ENCODE measurements at places on chromosomes 5 and 9.

DNA sequence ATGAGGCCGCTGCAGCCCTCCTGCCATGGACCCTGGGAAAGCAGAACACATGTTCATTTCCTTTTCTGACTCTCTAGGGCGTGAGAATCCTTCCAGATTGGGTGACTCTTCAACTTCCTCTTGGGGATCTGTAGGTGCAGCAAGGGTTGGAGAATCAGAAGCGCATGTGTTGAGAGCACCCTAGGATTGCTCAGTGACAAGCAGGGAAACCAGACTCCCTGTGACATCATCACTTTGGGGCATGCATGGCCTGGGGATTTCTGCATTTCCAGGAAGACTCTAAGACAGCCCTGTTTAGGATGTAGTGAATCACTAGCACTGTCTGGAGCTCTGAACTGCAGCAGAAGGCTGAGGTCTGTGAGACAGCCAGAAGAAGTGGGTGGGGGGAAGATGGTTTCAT lies 15.1 kb upstream of the LCP2 start:
- no peak for DNase-seq

- no peak for DNase-seq
These were observed 255.8 kb downstream of the ROR2 start for GRCh38 chr9:91694081-91694870.

- no peak for DNase-seq
These were observed 8.5 kb downstream of the CDH12 start for GRCh38 chr5:22844636-22845035.

DNA sequence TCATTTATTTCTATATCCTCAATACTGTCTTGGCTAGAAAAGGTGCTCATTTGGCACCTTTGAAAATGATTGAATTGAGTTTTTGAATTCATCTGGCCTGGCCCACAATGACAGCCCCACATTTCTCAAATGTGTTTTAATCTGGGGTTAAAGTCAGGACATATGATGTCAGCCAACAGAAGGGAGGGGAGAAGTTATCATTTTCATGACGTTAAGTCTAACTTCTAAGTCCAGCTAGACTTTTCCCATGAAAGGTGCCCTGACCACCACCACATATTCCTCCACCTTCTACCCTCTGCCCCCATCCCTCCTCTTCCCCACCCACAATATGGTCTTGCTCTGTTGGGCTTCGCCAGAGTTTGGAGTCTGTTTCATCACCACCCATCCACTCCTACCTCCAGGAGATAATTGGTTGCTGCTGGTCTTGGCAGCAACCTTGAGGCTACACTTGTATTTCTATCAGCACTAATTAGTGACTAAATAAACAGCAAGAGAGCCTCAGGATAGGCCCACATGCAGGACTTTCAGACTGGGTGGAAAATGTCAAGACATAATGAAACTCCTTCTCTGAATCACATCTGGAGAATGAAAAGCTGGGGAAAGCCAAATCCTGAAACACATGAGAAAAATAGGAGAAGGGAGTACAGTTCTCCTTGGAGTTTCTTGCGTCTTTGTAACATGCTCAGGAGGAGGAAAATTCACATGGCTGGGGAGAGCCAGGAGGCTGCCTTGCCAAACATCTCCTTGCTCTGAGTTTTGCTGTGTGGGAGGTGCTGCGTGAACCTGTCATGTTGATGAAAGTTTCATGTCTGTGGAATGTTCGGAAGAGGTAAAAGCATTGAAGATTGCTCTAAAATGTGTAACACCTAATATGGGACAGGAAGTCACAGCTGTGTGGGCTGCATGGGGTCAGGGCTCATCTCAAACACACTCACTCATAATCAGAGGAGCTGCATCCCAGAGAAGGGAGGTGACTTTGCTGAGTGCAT lies 544.7 kb upstream of the KLF4 start:
- DNase-seq, result no peak

DNA sequence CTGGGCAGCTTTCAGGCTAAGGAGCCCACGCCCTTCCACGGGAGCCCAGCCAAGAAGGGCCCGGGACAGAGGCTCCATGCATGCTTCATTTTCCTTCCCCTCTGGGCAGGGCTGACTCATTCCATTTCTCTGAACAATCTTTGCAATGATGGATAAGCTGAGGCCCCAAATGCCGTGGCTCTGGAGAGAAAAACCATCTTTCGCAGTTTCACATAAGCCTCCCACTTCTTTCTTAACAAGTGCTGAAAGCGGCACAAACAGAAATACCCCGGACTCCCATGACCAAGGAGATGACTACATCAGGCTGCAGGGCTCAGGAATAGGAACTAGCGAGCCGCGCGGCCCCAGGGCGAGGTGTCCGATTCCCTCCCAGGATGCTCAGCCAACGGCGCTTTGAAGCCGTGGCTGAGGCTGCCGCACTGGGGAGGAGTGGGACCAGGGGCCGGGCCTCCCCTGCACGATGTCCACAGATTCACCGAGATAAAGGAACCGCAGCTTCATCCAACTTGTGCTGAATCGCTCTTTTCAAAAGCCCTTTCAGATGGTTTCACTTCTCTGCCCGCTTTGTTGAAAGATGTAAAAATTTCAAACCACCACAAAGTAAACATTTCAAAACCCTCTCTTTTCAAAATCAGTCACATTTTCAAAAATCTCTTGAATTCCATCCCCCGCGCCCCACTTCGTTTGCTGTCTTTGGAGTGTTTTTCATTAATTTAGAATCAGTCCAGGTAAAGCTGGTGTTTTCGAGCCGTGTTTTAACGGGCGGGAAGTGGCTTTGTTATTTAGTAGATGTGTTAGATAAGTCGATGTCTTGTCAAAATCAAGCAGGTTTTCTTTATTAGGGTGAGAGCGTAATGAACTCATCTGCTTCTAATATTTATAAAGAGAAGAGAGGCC lies 96.5 kb upstream of the LMX1B start:
- DNase-seq, result no peak

- no peak for DNase-seq
These were observed 20.1 kb upstream of the SLC25A48 start for GRCh38 chr5:135814316-135814715.

DNA sequence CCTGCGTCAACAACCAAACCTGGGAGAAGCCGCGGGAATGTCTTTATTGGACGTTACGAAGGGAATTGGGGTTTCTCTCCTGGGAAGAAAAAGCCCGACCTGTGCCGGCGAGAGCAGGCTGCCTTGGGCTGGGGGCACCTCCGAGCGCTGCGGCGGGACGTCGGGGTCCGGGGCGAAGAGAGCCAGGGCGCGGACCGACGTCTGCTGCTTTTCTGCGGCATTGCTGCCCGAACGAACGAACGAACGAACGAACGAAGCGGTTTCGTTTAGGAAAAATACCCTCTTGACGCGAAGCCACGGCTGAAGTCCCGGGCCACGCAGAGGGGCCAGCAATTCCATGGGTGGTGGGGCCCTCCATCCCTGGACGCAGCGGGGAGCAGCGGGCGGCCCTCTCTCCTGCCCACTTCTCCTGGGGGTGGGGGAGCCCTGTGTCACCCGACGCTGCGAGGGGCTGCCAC lies 4.8 kb upstream of the PITX1 start:
- no peak for DNase-seq

DNA sequence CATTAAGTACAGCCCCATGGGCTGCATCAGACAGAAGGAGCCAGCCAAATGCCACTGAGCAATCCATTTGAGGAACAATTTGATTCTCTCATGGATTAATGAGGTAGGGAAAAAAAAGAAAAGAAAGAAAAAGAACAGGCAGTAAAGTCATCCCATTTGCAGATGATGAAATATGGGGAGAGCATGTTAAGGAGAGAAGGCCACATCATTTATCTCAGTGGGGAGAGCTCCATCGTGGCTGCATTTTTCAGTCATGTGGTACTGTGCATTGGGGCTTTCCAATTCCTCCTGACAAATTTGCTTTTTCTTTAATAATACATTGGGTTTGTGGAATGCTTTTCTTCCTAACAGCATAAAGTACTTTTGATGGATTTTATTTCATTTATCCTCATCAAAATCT lies 375.2 kb upstream of the TLE4 start:
- no peak for DNase-seq

GRCh38 chr9:137502008-137502911 lies 43.1 kb upstream of the NSMF start:
- DNase-seq, result no peak

- no peak for DNase-seq
These were observed 65.3 kb downstream of the CDC14B start for GRCh38 chr9:96554326-96554725.

- no peak for DNase-seq
These were observed 84.3 kb downstream of the RAI14 start for GRCh38 chr5:34740389-34740806.

- DNase-seq, result no peak
These were observed 26.7 kb upstream of the XPA start for GRCh38 chr9:97723819-97724218.

GRCh38 chr5:6262651-6263363 lies 115.5 kb downstream of the MED10 start:
- DNase-seq, result no peak

DNA sequence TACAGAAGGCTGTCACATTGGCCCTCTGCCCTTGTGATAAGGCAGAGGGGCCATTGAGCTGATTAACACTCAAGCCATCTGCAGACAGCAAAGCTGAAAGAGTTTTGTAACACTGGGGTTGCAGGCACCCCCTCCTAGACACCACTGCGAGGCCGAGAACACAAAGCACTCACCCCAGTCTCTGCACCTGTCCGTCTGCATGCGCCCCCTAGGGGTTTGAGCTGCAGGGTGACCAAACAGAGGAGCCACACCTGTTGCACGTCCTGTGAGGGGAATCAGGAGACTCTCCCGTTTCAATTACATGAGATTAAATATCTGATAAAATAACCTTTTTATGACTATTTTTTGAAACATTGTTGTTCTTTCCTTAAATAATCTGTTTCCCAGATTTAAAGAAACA lies 1180.4 kb downstream of the CDH9 start:
- DNase-seq, result no peak

DNA sequence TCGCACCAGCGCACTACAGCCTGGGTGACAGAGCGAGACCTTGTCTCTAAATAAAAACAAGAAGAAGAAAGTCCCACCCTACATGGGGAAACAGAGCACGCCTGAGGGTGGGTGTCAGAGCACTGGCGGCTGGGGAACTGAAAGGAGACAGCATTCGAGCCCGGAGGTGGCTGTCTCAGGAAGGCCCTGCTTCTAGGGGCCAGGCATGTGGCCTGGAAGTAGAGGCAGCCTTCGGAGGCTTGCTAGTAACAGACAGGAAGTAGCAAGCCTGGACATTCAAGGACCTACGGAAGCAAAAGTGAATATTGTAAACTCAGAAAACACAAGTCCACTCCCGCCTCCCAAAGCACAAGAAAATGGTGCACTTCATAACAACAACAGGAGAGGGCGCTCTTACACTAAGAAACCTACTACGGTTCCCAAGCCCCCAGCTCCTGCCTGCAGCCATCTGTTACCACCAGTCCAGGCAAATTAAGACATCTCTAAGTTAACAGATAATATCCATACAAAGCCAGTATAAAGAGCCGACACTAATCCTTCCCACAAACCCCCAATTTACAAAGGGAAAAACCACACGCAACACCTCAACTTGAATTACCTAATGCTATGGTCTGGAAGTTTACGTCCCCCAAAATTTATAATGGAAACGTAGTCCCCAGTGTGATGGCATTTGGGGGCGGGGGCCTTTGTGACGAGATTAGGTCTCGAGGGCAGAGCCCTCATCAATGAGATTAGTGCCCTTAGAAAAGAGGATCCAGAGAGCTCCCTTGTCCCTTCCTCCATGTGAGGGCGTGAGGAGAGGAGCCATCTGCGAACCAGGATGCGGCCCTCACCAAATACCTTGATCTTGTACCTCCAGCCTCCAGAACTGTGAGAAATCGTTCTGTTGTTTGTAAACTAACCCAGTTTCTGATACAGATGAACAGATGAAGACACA lies 7.7 kb downstream of the RASGEF1C start:
- DNase-seq, result no peak

- no peak for DNase-seq
These were observed 23.0 kb upstream of the MTAP start for GRCh38 chr9:21779397-21779796.

DNA sequence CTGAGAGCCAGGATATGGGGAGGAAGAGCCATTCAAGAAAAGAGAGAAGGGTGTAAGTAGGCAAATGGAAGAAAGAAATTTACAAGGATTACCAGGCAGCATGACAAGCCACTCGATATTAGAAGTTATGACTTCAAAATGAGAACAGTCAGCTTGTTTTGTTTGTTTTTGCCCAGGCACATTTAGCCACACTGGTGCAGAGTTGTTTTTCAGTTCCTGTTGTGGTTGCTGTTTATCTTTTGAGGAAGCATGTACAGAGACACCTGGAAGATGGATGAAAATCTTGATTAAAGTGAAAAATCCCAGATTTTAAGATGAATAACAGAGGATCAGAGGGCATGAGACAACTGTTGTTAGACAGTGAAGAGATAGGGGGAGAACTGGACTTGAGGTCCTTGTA lies 199.1 kb downstream of the MTRR start:
- DNase-seq, result no peak

- no peak for DNase-seq
These were observed 47.5 kb downstream of the TMOD1 start for GRCh38 chr9:97548819-97549540.

- DNase-seq, result no peak
These were observed 80.5 kb downstream of the SERINC5 start for GRCh38 chr5:80175337-80175736.

GRCh38 chr5:33160871-33161270 lies 279.9 kb upstream of the TARS1 start:
- no peak for DNase-seq

DNA sequence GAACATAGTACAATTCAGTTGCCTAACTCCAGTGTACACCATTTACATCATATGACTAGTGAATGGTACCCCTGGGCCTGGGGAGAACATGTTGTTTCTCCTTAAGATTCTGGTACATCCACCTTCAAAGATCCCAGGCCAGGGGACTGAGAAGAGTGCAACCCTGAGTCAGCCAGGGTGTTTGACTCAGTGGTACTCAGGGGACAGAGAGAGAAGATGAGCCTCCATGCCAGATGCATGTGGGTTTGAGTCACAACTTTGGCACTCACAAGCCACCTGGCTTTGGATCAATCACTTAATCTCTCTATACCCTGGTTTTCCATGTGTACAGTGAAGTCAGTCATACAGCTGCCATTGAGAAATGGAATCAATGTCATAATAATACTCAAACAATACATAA lies 53.7 kb downstream of the MAP1B start:
- no peak for DNase-seq

DNA sequence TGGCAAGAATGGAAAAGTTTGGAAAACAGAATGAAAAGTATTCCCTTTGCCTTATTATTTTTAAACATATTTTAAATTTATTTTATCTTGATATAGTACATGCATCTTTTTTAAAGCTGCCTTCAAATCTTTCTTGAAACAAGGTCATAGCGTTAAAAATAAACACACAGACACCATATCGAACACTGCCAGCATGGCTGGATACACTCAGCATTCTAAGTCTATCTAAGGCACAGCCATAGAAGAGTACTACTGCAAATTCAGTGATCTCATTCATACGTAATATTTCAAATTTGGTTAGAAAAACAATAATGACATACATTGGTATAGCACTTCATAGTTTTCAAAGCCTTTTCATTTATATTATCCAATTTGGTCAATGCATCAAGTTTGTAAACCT lies 57.5 kb downstream of the EPB41L4B start:
- no peak for DNase-seq
